Non-pigmented ciliary epithelial cell (primary cell): ENCODE measurements at places on chromosomes 4 and X.

DNA sequence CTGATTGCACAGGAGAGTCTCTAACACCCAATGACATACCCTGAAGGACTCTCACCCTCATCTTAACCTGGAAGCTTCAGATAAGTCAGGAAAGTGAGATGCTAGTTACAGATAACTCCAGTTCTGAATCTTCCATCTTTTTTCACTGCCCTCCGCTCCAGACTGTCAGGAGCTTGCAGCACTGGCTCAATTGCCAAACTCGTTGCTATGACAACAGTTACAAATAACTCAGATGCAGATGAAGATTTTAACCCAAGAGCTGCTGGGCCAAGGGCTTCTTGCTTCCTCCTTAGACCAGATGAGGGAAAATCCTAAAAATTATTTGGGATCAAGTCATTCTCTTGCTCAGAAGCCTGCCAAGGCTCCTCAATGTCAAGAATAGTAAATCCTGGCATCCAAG is 109.1 kb upstream of the HUWE1 start:
- DNase-seq: no peak

- DNase-seq: no peak
These were observed 50.2 kb downstream of the GPRIN3 start for GRCh38 chr4:89257376-89257775.

DNA sequence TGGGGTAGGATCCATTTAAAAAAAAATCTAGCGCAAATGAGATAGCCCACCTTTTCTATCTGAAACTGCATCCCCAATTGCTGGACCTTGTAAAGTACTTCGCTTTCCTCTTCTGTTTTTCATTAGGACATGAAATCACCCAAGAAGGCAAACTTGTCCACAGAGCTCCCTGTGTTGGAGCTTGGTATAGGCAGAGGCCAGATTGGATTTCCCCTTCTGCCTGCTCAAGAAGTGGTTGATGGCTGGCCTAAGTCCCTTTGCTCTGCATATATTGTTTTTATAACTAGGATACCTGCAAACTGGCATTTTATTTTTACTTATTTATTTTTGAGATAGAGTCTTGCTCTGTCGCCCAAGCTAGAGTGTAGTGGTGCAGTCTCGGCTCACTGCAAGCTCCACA is 28.4 kb downstream of the RNF4 start:
- DNase-seq: no peak

- DNase-seq: no peak
These were observed 134.8 kb downstream of the HS3ST1 start for GRCh38 chr4:11293866-11294265.

DNA sequence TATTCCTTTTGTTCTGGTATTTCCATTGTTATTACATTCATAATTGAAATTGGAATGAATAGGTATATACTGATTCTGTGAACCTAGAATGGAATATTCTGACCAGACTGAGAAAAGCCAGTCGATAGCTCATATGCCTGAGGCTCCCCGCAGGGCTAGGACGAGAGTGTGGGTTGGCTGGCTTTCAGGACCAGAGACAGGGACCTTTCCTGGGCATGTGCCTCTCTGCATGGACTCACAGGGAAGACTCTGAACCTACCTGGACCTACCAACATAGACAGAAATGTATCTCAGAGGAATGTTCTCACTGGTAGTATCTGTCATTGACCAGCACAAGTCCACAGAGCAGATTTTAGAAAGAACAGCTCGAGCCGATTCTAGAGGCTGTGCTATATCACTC is 214.6 kb downstream of the FRMPD4 start:
- DNase-seq: no peak
